H1 (cell line): ENCODE measurements at places on chromosomes 2 and 18. TPM values are rescaled to one million over a fixed set of nuclear protein-coding genes. Genes with fewer than 3 reads are reported as not detected.
A peak's percentile ranks its signal among the peaks of the same experiment; 100 is the strongest.

GRCh38 chr2:181779288-181780021 is 99.1 kb upstream of the NEUROD1 start:
- DNase-seq, result no peak

DNA sequence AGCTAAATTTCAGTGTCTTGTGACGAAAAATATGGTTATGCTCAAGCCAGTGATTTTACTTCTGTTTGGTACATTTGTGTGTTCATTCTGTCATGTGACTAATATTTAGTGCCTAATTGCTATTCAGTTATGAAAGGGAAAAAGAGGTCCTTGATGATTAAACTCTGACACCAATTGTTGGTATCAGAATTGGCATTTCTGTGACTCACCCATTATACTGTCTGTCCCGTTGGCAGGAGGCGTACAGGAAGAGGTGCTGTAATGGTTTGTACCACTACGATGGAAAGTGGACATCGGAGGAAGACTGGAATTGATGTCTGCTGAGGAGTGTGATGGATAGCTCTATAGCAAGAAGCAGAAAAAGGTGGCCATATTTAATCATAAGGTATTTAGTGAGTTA is 310.4 kb upstream of the CCDC68 start:
- no peak for DNase-seq

- no peak for DNase-seq
Measured at GRCh38 chr2:170816504-170817092, at the start of gene GAD1. TSS of gene GAD1 (plus strand) at chr2:170816887. CDS start at chr2:170818592, 1,705 bp downstream.

DNA sequence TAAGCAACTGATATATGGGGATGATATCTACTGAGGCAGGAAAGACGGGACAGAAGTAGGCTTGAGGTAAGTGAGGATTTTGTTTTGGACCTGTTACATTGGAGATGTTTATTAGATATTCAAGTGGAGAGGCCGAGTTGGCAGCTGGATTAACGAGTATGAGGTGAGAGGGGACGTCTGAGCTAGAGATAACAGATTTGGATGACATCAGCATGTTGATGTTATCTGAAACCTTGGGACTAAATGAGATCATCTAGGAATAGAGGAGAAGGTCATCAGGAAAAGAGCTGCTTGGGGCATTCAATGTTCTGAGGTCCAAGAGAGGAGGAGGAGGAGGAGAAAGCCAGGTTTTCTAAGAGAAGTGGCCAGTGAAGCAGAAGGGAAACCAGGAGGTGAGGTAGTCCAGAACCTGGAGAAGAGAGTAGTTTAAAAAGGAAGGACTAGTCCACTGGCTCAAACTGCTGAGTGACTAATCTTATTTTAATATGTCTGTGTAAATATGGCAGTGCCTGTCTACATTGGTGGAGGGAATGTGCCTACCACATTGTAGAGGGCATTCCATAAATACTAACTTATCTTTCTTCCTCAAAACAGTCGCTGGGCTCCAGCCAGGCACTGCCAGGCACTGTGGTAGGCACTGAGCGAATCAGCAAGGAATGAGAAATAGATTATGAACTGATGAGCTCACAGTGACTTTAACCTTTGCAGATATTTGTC is 488.3 kb downstream of the DLGAP1 start:
- no peak for DNase-seq

- no peak for DNase-seq
Measured at GRCh38 chr18:68532328-68532885, 182.5 kb downstream of the TMX3 start.

DNA sequence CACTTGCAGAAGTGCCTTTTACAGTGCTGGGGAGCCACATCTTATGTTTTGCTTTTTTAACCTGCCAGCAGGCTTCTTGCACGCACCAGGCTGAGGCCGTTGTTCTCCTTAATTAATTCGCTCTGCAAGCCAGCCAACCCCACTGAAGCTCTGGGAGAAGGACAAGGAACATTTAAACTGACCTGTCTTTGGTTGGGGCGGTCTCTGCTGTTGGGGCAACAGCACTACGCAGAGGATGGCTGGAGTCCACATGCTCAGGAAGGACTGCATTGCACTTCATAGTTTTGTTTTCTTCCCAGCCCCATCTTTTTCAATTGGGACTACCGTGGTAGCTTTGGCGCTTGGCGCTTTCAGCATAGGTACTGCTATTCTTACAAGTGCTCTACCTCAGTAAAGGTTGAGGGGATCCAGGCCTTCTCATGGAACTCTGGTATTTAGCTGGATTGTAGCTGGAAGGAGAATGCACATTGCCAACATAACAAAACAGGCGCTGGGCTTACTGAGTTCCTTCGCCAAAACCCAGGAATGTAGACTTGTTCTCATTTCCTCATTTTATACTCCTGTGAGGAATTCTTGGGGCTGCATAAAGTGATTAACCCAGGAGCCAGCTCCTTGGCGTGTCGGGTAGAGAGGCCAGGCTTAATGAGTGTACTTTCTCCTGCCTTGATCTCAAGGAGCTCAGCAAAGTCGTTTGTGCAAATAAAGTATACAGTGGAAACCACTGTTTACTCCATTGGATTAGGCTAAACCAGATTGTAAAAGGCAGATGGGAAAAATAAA is 146.2 kb downstream of the PRKCE start:
- DNase-seq, result no peak

DNA sequence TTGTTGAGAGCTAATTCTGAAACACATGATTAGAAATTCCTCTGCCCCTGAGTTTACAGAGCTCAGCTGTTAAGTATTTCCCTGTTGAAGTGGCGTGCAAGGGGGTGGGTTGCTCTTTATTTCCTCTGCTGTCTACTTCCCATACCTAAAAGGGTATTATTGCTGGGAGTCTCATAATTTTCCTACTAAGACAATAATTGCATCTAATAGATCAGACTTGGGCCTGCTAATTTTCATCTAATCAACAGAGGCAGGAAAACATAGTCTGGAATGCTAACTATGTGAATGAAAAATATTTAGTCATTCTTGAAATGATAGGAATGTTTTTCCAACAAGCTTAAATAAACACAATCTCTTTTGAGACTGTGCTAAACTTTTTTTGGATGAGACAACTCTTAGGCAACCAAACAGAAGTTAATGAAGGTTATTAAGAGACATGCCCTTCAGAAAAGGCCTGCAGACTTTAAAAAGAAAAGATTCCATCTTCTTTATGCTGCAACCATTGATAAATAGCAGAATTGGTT is 111.4 kb downstream of the FEZ2 start:
- no peak for DNase-seq

Gene TUBA3E
- total RNA-seq, result not detected in 2 replicates

- DNase-seq, result peak; percentile 95
Measured at GRCh38 chr2:127067620-127068350, 39.2 kb downstream of the BIN1 start.

Gene TEX261
- 24.3 and 25.2 TPM in 2 replicates for total RNA-seq

GRCh38 chr18:34033968-34034367 is 190.7 kb downstream of the NOL4 start:
- DNase-seq, result no peak

DNA sequence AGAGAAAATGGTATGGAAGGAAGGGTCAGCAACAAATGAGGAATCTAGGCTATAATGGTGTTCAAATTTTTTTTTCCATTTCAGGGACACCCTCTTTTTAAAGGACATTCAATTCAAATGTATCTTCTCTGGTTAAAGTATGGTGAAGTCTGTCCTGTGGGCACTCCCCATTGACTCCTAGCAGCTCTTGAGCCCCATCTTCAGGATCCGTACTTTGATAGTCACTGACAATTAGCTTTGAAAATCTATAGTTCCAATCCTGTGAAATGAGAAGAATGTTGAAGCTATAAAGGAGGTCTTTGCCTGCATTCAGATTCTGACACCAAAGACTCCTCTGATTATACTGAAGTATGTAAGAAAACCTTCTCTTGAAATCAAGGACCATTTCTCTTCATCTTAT is 43.3 kb downstream of the KCNH7 start:
- no peak for DNase-seq

Gene TLK1
- 97.4 and 102 TPM in 2 replicates for total RNA-seq

Gene VWC2L
- not detected in 2 replicates for total RNA-seq

DNA sequence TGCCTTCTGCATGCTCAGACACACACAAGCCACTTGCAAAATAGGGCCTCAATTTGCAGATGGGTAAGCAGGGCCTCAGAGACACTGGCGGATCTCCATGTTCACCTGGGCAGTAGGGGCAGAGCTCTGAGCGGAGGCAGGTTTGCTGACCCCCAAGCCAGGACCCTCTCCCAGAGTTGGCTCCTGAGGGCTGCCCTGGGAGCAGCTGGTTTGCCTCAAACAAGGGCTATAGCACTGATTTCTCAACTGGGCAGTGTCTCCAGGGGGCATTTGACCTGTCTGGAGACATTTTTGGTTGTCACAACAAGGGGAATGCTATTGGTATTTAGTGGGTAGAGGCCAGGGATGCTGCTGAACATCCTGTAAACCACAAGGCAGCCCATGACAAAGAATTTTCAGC is 11.6 kb downstream of the GLI2 start:
- DNase-seq, result peak; percentile 41

DNA sequence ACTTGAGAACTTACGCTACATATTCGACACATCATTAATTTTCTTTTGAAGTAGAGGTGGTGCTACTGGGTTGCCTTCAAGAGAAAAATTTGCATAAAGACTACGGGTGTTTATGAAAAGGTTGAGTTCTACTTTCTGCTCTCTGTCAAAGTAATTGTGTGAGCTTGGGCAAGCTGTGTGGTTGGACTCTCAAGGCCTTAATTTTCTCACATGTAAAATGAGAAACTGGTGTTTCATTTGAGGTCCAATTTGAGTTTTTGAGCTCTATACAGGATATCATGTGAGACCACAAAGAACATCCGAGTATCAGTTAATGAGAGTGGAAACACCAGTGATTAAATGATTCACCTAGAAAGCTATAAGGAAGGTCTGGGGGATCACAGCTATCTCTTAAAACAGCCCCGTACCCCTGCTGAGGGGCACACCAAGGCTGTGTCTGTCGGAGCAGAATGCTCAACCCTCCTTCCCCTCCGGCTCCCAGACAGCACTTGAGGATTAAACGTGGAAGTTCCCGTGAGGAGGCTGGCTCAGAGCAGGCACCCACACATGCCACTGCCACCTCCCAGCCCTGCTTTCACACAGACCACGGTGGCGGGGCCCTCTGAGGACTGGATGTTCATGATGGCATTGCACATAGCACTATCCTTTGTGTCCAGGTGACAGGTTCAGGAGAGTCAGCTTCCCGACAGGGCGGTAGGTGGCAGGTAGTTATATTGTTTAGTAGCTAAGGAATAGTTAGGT is 191.8 kb downstream of the RNF144A start:
- DNase-seq, result no peak

GRCh38 chr2:171822525-171823322 is 71.3 kb downstream of the SLC25A12 start:
- no peak for DNase-seq

- no peak for DNase-seq
Measured at GRCh38 chr2:3628241-3628679, 29.7 kb upstream of the ALLC start.

DNA sequence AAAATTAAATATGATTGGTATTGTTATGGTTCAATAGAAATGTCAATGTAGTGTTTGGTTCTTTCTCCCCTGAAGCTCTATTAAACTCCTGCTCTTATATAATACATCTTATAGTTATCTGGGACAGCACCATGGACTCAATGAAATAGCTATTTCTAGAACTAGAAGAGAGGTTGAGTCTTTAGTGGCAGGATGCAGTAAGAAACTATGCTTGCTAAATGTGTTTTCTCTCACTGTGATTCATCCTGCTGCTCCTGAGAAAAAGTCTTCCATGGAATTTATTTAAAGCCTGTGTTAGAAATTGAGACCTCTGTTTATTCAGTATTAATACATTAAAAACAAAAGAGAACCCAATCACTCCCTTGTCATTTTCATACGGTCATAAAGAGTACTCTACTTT is 61.5 kb downstream of the G6PC2 start:
- no peak for DNase-seq

DNA sequence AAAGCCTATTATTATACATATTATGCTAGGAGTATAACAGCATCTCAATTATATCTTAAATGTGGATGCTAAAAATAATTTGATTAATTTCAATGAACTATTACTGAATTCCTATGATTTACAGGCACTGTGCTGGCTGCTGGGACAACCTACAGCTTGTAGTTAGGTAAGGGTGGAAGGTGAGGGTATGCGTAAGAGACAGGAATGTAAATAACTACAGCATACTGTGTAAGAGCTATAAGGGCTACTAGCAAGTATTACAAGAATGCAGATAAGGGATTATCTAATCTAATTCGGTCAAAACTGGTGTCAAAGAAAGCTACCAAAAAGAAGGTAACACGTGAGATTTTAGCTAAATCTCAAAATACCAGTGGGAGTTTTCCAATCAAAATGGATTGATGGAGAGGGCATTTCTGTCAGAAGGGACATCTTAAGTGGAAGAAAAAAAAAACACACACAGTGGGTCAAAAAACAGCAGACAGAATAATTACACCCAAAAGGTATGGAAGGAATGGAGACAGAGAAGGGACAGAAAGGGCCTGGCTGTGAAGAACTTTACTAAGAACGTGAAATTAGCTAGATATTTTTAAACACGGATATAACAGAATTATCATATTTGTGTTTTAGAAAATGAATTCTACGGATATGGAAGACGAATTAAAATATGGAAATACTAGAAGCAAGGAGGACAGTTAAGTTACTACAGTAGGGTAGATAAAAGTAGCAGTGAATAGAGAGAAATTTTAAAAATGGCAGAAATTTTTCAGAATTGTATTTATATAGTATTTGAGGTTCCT is 47.1 kb downstream of the STRN start:
- DNase-seq, result no peak

DNA sequence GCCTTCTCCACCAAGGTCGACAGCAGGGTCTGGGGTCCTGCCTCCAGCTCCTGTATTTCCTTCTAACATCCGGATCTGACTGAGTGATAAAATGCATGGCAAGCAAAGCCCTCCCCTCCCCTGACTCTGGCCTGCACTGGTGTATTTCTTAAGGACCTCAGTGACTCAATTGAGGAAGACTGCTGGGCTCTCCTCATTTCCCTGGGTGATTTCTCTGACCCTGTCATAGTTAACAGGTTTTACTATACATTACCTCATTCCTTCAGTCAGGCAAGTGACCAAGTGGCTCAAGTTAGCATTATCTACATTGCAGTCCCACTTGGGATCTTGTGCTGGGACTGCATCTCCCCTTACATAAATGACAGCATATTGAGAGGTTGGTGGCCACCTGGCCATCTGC is 38.8 kb upstream of the CCBE1 start:
- DNase-seq, result no peak

Gene AOX1
- total RNA-seq, result 4.9 and 5.6 TPM in 2 replicates

- no peak for DNase-seq
Measured at GRCh38 chr2:174888146-174888545, 117.0 kb downstream of the CHN1 start.
